ENCODE measurements at places on chromosomes 11 and 22.

GRCh38 chr22:29147331-29147899, 58.3 kb upstream of the EMID1 start:
- no peak for DNase-seq

DNA sequence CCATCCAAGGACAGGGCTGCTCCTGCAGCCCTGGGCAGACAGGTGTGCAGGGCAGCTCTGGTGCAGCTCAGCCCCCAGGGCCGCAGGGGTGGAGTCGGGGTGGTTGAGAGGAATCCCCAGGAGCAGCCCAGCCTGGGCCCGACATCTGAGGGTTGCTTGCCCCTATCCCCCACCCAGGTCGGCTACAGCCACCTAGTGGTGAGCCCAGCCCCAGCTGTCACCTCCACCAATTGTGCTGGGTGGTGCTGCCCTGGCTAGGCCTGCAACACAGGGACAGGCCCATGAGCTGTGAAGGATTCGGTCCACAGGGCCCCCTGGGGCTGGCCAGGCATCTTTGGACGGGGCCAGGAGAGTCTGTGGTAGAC, 29.6 kb downstream of the RTN4R start:
- no peak for DNase-seq

DNA sequence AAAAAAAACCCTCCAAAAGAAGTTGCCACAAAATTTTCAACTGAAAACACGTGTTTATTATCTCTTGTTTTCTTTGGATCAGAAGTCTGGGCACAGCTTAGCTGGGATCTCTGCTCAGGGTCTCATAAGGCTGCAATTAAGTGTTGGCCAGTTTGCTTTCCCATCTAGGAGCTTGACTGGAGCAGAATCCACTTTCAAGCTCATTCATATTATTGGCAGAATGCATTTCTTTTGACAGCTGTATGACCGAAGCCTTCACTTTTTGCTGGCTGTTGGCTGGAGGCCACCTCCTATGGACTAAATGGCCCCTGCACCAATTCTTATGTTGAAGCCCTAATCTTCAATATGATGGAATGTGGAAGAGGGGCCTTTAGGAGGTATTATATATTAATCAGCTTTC, 139.6 kb downstream of the DDX10 start:
- DNase-seq, result no peak

DNA sequence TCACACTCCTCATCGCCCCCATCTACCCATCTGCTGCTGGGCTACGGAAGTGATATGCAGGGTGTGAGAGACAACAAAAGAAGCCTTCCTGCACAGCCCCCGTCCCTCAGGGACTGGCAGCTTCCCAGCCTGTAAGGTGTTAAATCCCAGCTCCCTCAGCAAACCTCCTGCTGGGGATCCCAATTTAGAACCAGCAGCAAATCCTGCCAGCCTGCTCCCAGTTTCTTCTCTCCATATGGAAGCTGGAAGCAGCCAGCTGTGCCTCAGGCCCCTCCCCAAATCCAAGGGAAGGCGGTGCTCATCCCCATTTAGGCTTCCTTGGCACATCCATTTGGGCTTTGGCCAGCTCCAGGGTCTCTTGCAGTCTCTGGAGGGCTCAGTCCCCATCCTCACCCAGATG, 47.5 kb downstream of the PAMR1 start:
- DNase-seq, result no peak

GRCh38 chr11:111448414-111448813, 63.8 kb downstream of the BTG4 start:
- no peak for DNase-seq

DNA sequence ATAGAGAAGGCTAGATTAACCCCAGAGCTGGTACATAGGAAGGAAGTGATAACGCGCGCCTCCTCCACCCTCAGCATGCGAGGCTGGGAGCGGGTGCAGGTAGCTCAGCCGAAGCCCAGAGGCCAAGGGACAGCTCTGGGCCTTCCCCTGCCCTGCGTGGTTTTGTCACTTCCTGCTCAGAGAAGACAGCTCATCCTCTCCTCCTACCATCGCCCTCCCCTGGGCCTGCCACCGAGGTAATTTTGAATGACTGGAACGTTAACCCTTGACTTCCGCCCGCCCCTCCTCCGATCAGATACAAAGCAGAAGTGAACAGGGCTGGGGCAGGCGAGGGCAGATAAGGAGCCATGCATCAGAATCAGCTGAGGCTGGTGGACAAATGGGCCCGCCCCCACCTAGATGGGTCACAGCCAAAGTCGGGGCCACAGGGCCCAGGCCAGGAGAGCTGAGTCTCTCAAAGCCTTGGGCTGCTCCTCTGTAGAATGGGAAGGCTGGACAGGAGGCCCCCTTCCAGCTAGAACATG, 1.6 kb downstream of the RAC2 start:
- DNase-seq, result no peak

DNA sequence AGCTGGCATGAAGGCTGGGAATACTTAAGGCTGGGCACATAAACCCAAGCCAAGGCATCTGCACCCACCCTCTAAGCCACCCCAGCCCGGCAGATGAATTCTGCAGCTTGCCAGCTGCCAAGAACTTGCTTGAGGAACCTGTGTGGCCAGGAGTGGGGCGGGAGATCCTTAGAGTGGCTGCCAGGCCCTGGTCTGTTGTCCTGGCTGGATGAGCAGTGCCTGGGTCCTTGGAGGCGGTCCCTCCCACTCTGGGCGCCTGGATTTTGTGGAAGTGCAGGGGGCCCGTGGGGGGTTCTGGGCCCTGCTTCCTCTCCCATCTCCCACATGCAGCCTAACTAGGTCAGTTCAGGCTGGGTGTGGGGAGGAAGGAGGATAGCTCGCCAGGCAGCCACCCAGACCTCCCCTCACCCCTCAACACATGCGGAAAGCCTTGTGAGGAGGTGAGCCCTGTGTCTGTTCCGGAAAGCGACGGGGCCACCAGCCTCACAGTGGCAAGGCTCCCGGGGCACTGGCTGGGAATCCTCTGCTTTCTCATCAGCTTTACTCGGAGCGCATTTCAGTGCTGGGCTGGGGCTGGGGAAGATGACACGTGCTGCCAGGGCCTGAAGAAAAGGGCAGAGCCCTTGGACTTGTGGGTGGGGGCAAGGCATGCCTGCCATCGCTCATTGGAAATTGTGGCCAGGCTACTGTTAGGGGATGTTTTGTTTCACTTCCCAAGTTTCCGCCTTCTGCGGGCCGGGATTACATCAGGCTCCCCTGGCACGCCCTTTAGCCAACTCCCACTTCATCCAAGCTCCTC, 8.4 kb downstream of the DAGLA start:
- DNase-seq, result no peak

- no peak for DNase-seq
These were observed 29.4 kb downstream of the SLC1A2 start for GRCh38 chr11:35389897-35390465.

DNA sequence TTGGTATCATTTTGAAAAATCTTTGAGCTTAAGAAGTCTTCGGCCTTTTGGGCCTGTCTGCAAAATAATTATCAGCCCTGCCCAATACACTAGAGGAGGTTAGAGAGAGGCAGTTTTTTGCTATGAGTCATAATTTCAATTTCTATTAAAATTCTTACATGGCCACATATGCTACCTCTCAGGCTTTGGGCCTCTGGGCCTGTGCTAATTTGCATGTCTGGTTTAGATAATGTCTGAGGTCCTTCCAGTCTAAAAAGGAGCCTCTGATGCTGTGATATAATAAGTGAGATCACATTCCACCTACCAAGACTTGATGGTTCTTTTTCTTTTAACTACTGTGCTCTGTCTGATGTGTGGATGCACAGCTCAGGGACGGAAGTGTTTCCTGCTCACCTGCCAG, 70.8 kb downstream of the KCNJ1 start:
- peak; percentile 28 for DNase-seq

GRCh38 chr22:41873391-41873790, 40.5 kb downstream of the SREBF2 start:
- no peak for DNase-seq

- no peak for DNase-seq
These were observed 31.2 kb upstream of the LINC01488 start for GRCh38 chr11:69450064-69450856.

GRCh38 chr11:57476757-57477506, 16.6 kb downstream of the RTN4RL2 start:
- DNase-seq, result no peak

GRCh38 chr11:68137833-68138232, 16.6 kb upstream of the CHKA start:
- DNase-seq, result no peak

- DNase-seq, result no peak
These were observed 45.6 kb downstream of the OR4D9 start for GRCh38 chr11:59556917-59557348.

Measured in astrocyte of the cerebellum (primary cell).